ENCODE measurements at places on chromosomes 2 and 18. TPM values are rescaled to one million over a fixed set of nuclear protein-coding genes. Genes with fewer than 3 reads are reported as not detected.

ARHGEF33 gene
- 0.06 TPM for total RNA-seq

WDR33 gene
- total RNA-seq = 31.7 TPM

GRCh38 chr2:79585701-79586433, 73.0 kb downstream of the CTNNA2 start:
- DNase-seq = peak; percentile 9

ALPP gene
- total RNA-seq = 14.4 TPM

GRCh38 chr2:19543663-19544383, 185.4 kb upstream of the OSR1 start:
- DNase-seq = peak; percentile 52

- DNase-seq = no peak
These were observed 121.8 kb downstream of the ALK start for GRCh38 chr2:29799628-29800027.

GRCh38 chr2:217736776-217737550, 265.8 kb downstream of the TNS1 start:
- DNase-seq = no peak

KCNJ13 gene
- total RNA-seq = not detected

C1QL2 gene
- total RNA-seq = not detected

- no peak for DNase-seq
These were observed 31.1 kb upstream of the EPG5 start for GRCh38 chr18:45998244-45998643.

DNA sequence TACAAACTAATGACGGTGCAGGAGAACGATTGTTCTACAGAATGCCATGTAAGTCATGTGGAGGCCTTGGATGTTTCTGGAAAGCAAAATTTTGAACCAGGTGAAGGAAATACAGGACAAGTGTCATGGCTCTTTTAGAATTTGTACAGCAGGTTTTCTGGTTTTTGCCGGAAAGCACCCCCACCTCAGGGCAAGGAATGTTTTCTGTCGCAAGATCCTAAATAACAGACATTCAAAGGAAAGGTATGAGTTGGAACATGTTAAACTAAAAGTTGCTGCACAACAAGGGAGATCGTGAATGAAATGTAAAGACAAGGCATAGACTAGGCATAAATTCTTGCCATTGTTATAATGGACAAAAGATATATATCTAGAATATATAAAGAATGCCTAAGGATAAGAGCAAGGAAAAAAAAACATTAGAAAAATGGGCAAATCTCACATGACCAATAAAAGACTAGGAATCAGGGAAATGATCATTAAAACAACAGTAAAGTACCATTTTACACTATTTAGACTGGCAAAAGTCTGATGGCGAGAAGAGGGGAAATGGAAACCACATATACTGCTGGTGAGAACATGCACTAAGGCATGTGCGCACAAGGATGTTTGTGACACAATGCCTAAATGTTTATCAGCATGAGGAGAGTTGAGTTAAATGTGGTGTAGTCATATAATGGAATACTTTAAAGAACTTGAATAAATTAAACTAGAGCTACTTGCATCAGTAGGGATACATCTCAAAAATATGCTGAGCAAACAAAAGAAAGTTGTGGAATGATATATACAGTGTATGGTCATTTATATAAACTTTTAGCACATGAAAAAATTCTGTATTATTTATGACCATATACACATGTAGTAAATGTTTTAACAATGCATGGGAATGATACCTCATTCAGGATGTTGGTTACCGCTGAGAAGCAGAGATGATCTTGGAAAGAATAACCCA, 127.0 kb downstream of the EML6 start:
- no peak for DNase-seq

SLC38A11 gene
- 0.36 TPM for total RNA-seq

CCDC102B gene
- total RNA-seq = 2.2 TPM

LINC00305 gene
- not detected for total RNA-seq

DNA sequence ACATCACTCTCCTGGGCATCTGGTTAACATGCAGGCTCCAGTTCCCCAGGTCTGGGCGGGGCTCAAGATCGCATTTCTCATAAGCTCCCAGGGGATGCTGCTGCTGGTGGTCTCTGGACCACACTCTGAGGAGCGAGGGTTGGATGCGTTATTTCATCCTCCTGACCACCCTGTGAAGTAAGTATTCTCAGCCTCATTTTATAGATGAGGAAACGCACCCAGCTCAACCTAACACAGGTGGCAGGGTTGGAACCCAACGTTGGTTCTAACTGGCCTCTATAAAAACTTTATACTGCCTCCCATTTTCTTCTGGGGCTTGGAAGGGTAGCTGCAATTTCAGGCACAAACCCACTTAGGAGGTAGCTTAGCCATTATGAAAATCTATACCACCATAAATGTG, 120.5 kb downstream of the FAM210A start:
- DNase-seq = no peak

DNA sequence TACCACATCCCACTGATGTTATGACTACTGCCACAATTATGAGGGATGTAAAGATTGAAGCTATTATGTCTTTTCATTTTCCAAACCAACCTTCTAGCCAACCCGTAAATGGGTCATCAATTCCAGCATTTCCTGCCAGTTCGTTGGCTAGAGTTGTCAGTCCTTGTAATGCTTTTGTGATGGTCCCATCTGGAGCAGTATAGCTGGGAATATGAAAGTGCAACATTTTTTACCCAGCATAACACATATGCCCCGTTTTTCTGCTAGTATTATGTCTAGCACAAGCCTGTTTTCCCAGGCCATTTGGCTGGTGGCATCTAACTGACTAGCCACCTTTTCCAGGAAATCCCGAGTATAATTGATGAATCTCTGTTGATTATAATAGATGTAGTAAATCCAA, 1501.6 kb upstream of the SLC39A10 start:
- no peak for DNase-seq

- DNase-seq = peak; percentile 39
These were observed 192.7 kb upstream of the ITGA4 start for GRCh38 chr2:181264441-181264840.

GRCh38 chr2:9735335-9735734, 104.5 kb upstream of the YWHAQ start:
- DNase-seq = no peak

ADGRF3 gene
- total RNA-seq = not detected

CNDP1 gene
- not detected for total RNA-seq

DNA sequence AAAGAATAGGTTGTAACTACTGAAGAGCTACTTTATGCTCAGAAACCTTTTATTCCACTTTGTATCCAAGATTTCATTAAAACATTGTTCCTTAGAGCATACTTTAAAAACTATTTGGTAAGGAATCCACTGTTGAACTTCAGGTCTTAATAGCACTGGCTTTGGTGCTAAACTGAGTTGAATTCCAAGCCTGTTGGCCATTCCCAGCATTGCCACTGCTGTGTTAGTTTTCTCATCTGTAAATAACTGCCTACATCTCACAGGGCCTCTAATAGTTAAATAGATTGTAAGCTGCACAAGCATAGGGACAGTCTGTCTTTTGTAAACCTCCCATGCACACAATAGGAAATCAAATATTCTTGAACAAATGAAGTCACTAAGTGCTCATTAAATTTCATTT, 86.6 kb downstream of the ORC4 start:
- no peak for DNase-seq

GRCh38 chr2:19893520-19894133, 8.2 kb downstream of the TTC32 start:
- DNase-seq = no peak

FOXD4L1 gene
- 0.33 TPM for total RNA-seq

- no peak for DNase-seq
These were observed 183.9 kb downstream of the NCK2 start for GRCh38 chr2:105928563-105928962.

GRCh38 chr2:13115643-13116042, 398.9 kb downstream of the TRIB2 start:
- no peak for DNase-seq

CROCC2 gene
- total RNA-seq = not detected

LOXHD1 gene
- not detected for total RNA-seq
